PC-9 (cell line): ENCODE measurements at places on chromosomes 11 and 22. TPM values are rescaled to one million over a fixed set of nuclear protein-coding genes. Genes with fewer than 3 reads are reported as not detected.

- H3K4me1 ChIP-seq: 0 out of 2 replicates have a peak, but pooled peaks cover 3% of the 10 kb centered on the region
- no peak for DNase-seq
- no peaks in the 10 kb centered on the region for H3K27me3 ChIP-seq
- H3K36me3 ChIP-seq: no peaks in the 10 kb centered on the region
- no peak overlapping the region for H3K27ac ChIP-seq
- no peak overlapping the region for H3K4me3 ChIP-seq
Measured at GRCh38 chr11:61868571-61869428, 22.5 kb downstream of the FADS3 start.

DNA sequence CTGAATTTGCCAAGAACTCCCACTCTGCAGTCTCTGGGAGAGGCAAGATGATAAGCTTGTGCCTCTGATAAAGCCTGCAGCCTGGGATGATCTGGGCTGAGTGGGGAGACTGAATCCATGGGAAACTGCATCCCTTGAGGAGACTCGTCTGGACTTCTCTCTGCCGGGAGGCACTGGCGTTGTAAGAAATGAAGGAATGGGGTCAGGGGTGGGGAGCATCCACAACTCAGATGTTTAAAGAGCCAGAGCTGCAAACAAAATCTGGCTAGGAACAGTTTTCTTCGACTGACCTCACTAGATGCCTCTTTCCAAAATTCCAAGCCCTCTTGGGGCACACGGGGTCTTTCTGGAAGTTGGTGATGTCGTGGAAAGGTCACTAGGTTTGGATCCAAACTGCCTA, 64.4 kb downstream of the SPON1 start:
- no peaks in the 10 kb centered on the region for H3K36me3 ChIP-seq
- no peak for DNase-seq
- no peak overlapping the region for H3K27ac ChIP-seq
- peaks cover 9% of the 10 kb centered on the region for H3K4me1 ChIP-seq

GSTT2B gene
- 0.50 TPM in 1 of 2 replicates, not detected in the other for total RNA-seq

CARD10 gene
- 63.9 and 76.7 TPM in 2 replicates for total RNA-seq
